Ammon's horn (tissue), 1 donor: ENCODE measurements at places on chromosomes 4 and X.

- no peak for DNase-seq
Measured at GRCh38 chrX:69535661-69536060, 31.5 kb downstream of the NALF2 start.

GRCh38 chr4:132530861-132531260 is 618.2 kb upstream of the PCDH10 start:
- DNase-seq = no peak

DNA sequence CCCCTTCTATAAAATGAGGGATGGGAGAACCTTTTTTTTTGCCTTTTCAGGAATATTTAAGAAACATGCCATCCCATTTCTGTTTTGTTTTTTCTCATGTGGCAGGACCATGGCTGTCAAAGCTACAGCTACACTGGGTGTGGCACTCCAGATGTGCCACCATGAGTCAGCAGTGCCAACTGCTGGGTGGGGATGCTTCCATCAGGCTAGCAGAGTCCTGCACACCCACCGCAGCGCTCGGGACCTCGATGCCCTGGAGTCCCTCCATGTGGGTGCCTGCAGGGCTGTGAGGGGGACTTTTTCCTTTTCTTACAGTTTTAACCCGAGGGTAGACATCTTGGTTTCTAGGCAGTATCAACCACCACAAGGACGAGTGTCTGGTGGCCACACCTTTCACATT is 352.6 kb downstream of the NR3C2 start:
- no peak for DNase-seq

- DNase-seq = no peak
Measured at GRCh38 chrX:123201720-123202119, 17.6 kb downstream of the GRIA3 start.

GRCh38 chrX:68072041-68072440 is 361.3 kb downstream of the OPHN1 start:
- no peak for DNase-seq

DNA sequence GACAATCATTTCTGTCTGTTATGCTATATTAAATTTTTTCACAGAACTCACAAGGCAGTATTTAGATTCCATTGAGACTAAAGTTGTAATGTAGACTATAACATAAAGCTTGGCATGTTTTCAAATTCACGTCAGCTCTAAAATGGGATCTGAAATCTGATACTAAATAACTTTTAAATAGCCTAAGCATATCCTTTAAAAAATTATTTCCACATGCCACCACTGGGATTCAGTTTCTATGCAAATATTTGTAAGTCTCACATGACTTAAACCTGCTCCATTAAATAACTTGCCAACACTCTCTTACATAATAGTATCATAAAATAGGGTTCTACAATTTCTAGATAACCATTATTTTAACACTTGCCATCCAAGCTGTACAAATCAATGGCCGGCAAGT is 32.4 kb downstream of the KLHL8 start:
- no peak for DNase-seq

- no peak for DNase-seq
Measured at GRCh38 chrX:50470103-50471031, at the start of gene DGKK. Gene DGKK (minus strand): TSS chrX:50470825. CDS start chrX:50470678, 147 bp downstream.

GRCh38 chr4:28358606-28359005 is 1498.0 kb downstream of the STIM2 start:
- DNase-seq = no peak

GRCh38 chr4:56840559-56840958 is 19.1 kb upstream of the SPINK2 start:
- no peak for DNase-seq
